A673 (cell line): ENCODE measurements at places on chromosomes 3 and 15.

- peak; percentile 27 for DNase-seq
These were observed 25.2 kb downstream of the TRIM71 start for GRCh38 chr3:32842987-32843386.

- DNase-seq = no peak
These were observed 145.1 kb downstream of the TP63 start for GRCh38 chr3:189776149-189776824.

GRCh38 chr3:43210049-43211027 is 76.0 kb upstream of the SNRK start:
- no peak for DNase-seq

DNA sequence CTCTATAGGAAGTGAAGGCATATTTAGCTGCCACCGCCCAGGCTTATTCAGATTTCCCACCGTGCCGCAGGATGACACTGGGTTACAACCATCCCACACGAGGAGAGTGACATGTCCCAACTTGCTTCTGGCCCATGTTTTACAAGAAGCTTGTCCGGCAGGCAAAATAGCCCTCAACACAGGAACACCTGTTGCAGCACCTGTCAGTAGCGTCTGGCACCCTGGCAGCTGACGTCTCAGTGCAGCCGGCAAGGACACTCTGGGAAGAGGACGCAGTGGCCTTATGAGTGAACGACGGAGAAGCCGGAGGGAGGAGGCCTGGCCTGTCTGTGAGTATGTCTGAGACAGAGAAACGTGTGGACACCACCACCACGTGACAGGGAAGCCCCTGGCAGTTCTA is 32.1 kb downstream of the FAM174B start:
- DNase-seq = no peak

- DNase-seq = no peak
These were observed 9.5 kb upstream of the CCDC66 start for GRCh38 chr3:56547486-56547885.

DNA sequence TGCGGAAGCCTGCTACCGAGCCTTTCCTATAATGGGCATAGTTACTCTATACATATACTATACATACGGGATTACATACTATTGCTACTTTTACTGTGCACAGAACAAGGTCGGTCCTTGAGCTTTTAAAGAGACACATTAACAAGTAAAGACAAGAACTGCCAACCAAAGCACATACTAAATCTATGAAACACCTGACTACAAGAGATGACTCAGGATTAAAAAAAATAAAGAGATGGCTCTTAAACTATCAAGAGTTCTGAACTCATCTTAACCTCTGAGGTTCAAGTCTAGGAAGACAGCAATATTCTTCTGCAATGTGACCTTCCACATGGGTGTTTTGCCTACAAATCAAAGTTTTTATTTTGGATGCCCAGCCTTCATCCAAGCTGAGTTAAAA is 106.8 kb downstream of the TNIK start:
- no peak for DNase-seq

DNA sequence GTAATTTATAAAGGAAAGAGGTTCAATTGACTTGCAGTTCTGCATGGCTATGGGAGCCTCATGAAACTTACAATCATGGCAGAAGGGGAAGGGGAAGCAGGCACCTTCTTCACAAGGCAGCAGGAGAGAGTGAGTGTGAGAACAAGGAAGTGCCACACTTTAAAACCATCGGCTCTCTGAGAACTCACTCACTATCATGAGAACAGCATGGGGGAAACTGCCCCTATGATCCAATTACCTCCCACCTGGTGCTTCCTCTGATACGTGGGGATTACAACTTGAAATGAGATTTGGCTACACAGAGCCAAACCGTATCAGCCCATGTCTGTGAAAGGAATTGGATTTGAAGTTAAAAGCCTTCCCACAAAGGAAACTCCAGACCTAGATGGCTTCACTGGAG is 39.1 kb downstream of the TKT start:
- DNase-seq = peak; percentile 13

DNA sequence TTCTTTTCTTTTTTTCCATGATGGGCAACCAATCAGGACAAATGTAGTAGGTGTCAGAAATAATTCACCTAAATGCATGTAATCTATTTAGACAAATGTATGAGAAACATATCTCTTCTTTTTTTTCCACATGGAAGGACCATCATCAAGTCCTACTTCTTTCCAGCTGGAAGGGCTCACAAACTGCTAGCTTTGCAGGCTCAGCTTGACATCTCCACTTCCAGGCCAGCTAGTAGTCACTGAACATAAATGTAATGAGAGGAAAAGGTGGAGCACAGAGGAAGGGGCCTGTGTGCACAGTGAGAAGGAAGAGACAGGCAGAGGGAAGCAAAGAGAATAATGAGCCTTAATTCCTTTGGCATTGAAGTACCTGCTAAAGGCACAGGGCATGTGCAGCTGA is 504.9 kb downstream of the MCTP2 start:
- no peak for DNase-seq

GRCh38 chr3:115499666-115500065 is 123.6 kb upstream of the GAP43 start:
- no peak for DNase-seq

- no peak for DNase-seq
These were observed 4.8 kb downstream of the CHSY1 start for GRCh38 chr15:101246824-101247745.

- DNase-seq = no peak
These were observed 158.5 kb upstream of the TPM1 start for GRCh38 chr15:62883938-62884479.
